T-helper 17 cell (primary cell): ENCODE measurements at places on chromosomes 13 and 19.

DNA sequence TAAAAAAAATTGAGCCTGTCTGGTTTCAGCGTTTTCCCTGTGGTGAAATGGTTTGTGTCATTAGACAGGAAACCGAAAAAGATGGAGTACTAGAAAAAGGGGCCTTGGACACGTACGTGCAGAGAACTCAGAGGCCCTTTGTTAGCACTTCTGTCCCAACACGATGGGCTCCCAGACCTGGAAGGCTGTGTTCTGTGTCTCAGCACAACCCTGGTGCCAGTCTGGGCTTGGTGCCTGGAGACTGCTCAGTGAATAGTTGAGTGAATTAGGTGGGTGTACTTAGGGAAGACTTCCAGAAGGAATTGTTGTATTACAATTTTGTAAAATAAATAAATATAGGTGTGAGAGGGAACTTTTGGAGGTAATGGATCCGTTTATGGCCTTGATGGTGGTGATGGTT lies 8.7 kb downstream of the ZNF71 start:
- DNase-seq: no peak

DNA sequence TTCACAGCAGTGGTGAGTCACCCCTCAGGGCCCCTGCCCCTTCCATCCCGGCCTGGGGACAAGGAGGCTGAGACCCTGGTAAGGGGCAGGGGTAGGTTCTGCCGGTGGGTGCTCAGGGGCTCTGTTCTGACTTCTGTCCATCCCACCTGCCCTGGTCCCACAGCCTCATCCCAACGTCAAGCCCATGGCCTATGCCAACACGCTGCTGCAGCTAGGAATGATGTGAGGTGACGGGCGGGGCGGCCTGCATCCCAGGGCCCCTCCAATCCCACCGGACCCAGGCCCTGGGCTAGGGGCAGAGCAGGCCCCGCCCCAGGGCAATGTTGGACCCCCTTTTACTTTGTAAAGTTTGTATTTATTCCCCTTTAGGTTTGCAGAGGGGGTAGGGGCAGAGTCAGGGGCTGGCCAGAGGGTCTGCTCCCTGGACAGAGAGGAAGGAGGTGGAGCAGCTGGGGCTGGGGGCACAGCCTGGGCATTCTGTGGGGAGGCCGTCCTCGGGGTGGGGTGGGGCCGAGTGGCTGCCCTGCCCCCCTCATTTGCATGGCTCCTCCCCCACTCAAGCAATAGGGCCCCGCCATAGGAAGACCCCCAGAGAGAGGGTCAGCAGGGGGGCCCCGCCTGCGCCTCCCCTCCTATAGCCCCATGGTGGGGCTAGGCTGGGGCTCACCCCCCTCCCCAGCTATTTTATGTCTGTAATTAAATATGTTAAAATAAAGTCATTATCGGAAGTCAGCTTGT lies 23.1 kb downstream of the CCDC8 start:
- DNase-seq: no peak

DNA sequence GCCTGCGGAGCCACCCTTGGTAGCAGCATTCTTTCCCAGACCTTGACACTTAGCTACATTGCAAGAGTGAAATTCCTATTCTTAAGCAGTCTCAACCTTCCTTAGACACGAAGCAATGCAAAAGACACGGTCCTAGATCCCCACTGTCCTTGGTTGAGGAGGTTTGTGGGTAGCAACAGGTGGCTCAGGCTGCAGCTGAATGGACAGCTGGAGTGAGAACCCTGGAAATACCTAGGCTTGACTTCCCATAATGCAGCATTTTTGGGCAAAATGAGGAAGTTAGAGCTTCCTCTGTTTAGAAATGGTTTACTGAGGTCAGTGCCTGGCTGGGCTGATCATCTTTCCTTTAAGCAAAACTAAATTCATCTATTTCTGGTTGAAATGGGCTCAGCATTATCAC lies 296.6 kb downstream of the RFC3 start:
- DNase-seq: no peak

GRCh38 chr13:109393045-109393444 lies 393.3 kb downstream of the IRS2 start:
- no peak for DNase-seq

- DNase-seq: no peak
These were observed 5.9 kb downstream of the BRME1 start for GRCh38 chr19:13899912-13900584.

DNA sequence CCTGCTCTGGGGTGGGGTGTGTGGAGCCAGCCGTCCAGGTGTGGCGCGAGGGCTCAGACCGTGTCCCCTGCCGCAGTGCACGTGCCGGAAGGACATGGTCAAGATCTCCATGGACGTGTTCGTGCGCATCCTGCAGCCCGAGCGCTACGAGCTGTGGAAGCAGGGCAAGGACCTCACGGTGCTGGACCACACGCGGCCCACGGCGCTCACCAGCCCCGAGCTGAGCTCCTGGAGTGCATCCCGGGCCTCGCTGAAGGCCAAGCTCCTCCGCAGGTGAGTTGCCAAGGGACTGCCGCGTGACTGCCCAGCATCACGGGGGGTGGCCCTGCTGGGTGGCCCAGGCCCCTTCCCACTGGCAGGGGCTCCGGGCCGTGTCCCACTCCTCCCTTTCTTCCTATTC lies 141.6 kb downstream of the KDM4B start:
- DNase-seq: no peak

DNA sequence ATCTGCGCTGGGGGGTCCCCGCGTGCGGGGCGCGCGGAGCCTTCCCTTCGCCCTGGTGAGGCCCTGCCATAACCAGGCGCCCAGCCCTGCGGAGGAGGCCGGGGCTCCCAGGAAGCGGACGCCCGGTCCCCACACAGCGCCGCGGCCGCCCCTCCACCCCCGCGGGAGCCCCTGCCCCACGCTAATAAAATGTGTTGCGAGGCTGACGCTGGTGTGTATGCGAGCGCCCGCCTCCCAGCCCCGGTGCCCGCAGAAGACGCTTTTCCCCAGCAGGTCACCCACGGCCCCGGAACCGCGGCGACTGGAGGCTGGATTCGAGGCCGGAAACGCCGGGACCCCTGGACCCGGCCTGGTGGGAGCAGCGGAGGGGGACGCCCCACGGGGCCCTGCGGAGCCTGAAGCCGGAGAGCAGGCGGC lies 12.1 kb upstream of the CDC34 start:
- DNase-seq: no peak

DNA sequence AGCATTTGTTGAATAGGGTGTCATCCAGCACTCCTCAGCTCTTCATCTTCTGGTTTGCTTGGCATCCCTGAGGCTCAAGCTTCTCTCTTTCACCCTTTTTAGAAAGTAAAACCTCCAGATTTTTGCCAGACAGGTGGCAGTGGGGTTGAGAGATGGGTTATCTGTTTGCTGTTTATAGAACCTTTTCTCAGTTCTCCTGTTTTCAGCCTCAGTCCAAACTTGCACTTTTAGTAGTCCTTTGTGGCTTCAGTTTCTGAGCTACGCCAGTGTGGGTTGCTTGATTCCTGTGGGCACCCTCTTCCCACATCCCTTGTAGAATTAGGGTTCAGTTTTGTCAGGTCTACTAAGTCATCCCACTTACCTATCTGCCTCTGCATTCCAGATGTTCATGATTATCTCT lies 147.9 kb downstream of the PAN3 start:
- no peak for DNase-seq

- no peak for DNase-seq
These were observed 5.4 kb upstream of the MTRF1 start for GRCh38 chr13:41268764-41269163.

DNA sequence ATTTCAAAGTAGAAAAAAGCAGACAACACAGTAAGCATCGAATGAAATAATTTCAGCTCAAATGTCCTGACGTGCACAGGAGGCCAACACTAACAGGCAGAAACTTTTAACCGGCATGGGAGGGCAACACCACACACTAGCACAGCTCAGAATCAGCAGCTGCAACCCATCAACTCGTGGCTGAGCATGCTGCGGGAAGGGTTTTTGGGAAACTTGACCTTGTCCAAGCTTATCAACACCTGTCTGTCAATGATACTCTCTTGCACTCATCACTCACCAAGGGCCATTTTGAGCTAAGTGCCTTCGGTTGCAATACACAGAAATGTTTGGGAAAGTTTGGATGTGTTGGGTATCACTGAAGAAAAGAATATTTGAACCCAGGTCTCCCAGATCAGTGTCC lies 483.7 kb downstream of the TSHZ3 start:
- no peak for DNase-seq

- no peak for DNase-seq
These were observed 10.9 kb upstream of the MEIS3 start for GRCh38 chr19:47430041-47430802.

DNA sequence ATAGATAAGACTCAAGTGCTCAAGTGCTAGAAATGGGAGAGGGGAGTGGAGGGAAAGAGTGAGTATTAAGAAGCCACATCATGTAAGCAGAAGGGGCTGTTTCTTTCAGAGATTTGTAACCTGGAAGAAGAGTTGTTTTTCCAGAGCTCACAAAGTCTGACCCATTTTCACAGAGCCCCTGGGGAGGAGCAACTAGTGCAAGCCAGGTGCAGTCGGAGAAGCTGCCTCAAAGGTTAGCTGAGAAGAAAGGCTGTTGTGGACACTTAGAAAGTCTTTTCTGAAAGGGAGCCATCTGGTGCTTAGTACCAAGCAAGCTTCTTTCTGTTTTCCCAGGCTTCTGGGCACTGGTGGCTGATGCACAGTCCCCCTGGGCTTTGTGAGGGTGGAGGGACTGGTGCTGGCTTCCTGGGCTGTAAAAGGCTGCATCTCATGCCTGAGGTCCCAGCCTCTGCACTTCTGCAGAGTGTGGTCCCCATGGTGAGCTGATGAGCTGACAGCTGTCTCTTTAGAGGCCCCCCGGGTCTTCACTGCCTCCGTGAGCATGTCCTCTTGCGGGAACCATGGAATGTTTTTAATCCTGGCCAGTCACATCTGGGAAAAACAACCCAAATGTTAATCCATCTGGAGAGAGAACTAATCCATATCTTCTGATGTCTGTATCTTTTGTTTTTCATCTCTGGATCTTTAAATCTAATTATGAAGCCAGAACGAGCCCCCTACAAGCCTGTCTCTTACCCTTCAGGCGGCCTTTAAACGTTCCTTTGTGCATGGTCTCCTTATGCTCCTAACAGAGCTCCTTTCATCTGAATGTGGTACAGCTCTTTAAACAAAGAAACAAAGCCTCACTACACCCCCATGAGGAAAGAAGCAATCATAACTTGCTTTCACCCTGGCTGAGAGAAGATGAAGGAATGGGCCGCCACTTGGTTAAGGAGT lies 40.2 kb downstream of the OLFM4 start:
- DNase-seq: no peak

- no peak for DNase-seq
These were observed 48.3 kb upstream of the INTS6 start for GRCh38 chr13:51501096-51501495.

- no peak for DNase-seq
These were observed 18.9 kb upstream of the TFDP1 start for GRCh38 chr13:113565526-113566226.

GRCh38 chr13:85799097-85799582 lies at the start of gene SLITRK6:
SLITRK6 (minus strand) TSS chr13:85799419; CDS start chr13:85796508, 2,911 bp downstream.
- DNase-seq: no peak

DNA sequence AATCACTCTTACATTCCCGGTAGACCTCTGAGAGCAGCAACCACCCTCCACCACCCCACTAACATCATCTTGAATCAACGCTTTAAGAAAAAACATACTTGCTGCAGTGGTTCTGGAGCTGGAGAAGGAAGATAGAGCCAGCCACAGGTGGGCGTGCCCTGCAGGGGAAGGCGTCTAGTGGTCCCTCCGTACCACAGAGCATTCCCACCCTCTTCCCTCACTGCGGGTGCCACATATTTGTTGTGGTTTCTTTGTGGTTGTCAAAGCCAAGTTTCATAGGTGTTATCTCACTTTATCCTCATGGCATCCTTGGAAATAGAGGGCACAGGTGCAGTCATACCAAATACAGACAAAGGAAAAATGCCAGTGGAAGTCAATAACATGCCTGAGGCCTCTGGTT lies 22.2 kb downstream of the COL4A2 start:
- DNase-seq: no peak

DNA sequence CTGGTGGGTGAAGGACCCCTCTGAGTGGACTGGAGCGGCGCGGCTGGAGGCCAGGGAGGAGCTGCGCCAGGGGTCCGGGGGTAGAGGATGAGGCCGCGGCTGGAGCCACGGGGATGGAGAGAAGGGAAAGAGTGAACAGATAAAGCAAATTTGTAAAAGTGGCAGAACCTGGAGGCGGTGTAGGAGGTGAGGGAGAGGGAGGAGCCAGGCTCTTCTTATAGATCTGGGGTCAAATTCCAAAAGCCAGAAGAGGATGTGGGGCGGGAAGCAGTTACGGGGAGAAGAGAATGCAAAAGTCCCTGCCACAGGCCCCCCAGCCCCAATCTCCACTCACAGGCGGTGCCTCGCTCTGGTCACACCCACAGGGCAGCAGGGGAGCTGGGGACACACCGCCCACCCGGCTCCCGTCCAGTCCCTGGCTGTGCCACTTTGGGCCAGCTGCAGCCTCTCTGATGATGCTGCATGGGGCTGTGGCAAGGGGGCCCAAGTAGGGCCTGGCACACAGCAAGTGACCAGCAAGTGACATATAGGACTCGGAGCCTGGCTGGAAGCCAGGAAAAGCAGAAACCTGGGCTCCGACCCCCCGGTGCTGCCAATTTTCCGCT lies 11.1 kb downstream of the LRRC4B start:
- DNase-seq: no peak
